ENCODE measurements at places on chromosomes 2 and 18. TPM values are rescaled to one million over a fixed set of nuclear protein-coding genes. Genes with fewer than 3 reads are reported as not detected.

ERICH2 gene
- total RNA-seq: 0.76 TPM

EXOC6B gene
- total RNA-seq: 52.3 TPM

ABCG8 gene
- not detected for total RNA-seq

GPD2 gene
- total RNA-seq: 59.2 TPM

CRYGA gene
- not detected for total RNA-seq

CAPG gene
- 94.6 TPM for total RNA-seq

MORN2 gene
- total RNA-seq: 8.0 TPM

PER2 gene
- total RNA-seq: 3.9 TPM

MOCOS gene
- 5.6 TPM for total RNA-seq

NDUFS1 gene
- total RNA-seq: 126 TPM

LYPD6B gene
- total RNA-seq: 0.10 TPM

CHN1 gene
- total RNA-seq: 9.6 TPM

CD226 gene
- 0.69 TPM for total RNA-seq

SERPINB13 gene
- total RNA-seq: not detected

MTERF4 gene
- total RNA-seq: 38.3 TPM

CNGA3 gene
- total RNA-seq: not detected

QPCT gene
- 8.8 TPM for total RNA-seq

DLX1 gene
- total RNA-seq: 1.6 TPM

LOXL3 gene
- total RNA-seq: 110 TPM

UGT1A3 gene
- total RNA-seq: not detected

ASXL2 gene
- total RNA-seq: 19.4 TPM

TET3 gene
- total RNA-seq: 4.5 TPM

MC4R gene
- not detected for total RNA-seq

KCNG3 gene
- not detected for total RNA-seq

TUBA3E gene
- total RNA-seq: not detected

RAB6C gene
- not detected for total RNA-seq

FN1 gene
- total RNA-seq: 31,457 TPM

XPO1 gene
- total RNA-seq: 312 TPM

CELF4 gene
- not detected for total RNA-seq

SLC16A14 gene
- total RNA-seq: 1.8 TPM

HES6 gene
- total RNA-seq: 1.3 TPM

LRATD1 gene
- total RNA-seq: 0.07 TPM

SLC9A2 gene
- total RNA-seq: not detected

NEMP2 gene
- total RNA-seq: 3.7 TPM

GALNT13 gene
- total RNA-seq: 0.20 TPM

ATP6V1B1 gene
- 1.1 TPM for total RNA-seq

TMEM37 gene
- total RNA-seq: not detected

Data from smooth muscle cell of the pulmonary artery (primary cell).